ENCODE measurements at places on chromosomes 13 and 19. TPM values are rescaled to one million over a fixed set of nuclear protein-coding genes. Genes with fewer than 3 reads are reported as not detected.

GRCh38 chr19:34459614-34460013 lies 21.9 kb upstream of the WTIP start:
- no peak overlapping the region for H3K4me3 ChIP-seq
- H3K36me3 ChIP-seq: peaks cover 69% of the 10 kb centered on the region
- peaks cover 23% of the 10 kb centered on the region for H3K4me1 ChIP-seq
- H3K27ac ChIP-seq: no peak overlapping the region
- H3K27me3 ChIP-seq: no peaks in the 10 kb centered on the region

DNA sequence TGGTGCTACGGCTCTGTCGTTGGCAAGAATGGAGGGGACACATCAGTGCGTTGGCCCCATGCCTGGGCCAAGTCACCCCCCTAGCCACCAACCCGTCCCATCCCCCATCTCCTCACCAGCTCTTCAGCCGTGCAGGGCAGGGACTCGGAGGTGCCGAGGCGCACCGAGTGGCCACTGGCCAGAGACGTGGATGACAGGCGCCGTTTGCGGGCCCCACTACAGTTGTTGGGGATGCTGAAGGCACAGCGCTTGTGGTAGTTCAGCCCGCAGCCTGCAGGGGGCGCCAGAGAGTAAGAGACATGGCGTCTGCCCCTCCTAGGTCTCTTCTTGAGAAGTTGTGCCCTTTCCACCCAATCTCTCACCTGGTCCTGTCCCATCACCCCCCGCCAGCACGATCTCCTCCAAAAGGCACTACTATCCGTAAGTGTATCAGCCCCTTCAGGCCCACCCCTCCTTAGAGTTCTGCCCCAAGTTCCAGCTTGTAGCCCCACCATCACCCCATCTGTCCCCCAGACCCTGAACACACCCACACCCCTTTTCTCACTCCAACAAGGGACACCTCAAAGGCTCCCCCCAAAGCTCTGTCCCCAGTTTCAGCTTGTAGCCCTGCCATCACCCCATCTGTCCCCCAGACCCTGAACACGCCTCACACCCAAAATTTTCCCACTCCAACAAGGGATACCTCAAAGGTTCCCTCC lies 12.4 kb downstream of the PRKD2 start:
- peak; percentile 97 for DNase-seq
- H3K27ac ChIP-seq: peak overlapping the region; percentile 15
- no peaks in the 10 kb centered on the region for H3K27me3 ChIP-seq
- H3K36me3 ChIP-seq: peaks cover 50% of the 10 kb centered on the region
- no peak overlapping the region for H3K4me3 ChIP-seq

- no peak for DNase-seq
- H3K27me3 ChIP-seq: no peaks in the 10 kb centered on the region
- H3K27ac ChIP-seq: no peak overlapping the region
- no peak overlapping the region for H3K4me3 ChIP-seq
Measured at GRCh38 chr19:10113592-10113963, 2.1 kb downstream of the P2RY11 start.

DNA sequence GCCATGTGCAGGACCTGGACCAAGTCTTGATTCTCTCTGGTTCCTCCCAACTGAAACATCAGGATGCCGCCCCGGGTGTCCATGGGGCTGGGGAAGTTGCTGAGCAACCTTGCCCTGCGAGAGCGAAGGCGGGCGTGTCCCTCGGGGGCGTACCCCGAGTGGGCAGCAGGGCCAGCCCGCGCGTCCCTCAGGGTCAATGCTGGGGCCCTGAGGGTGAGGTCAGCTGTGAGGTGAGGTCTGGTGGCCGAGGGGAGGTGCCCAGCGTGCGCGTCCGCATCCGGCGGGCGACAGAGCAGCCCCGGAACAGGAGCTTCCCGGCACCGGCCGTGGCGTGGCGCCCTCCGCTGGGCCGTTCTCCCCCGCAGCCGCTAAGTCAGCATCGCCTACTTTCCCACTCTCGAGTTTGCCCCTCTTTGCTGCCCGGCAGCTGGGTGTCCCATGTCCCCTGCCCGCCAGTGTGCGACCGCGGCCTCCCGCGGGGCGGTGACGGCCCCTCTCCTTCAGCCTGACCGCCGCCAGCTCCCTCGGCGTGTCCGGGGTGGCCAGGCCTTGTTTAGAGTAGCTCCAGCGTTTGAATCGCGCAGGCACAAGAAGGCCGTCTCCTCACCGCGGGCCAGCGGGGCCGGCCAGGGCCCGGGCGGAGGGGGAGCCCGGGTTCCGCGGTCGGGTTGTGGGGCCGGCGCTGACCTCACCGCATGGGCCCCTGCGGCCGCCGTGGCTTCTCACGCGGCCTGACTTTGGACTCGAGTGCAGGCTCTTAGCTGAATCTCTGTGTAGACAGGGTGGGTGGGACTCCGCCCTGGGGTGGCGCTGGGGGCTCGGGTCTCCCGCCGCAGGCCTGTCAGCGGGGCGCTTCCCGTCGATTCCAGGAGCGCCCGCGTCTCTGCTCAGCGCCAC lies 33.0 kb downstream of the GJA3 start:
- peaks cover 22% of the 10 kb centered on the region for H3K27me3 ChIP-seq
- H3K4me1 ChIP-seq: peaks cover 24% of the 10 kb centered on the region
- peak overlapping the region; percentile 55 for H3K27ac ChIP-seq

- H3K4me3 ChIP-seq: no peak overlapping the region
- H3K27me3 ChIP-seq: no peaks in the 10 kb centered on the region
- H3K36me3 ChIP-seq: no peaks in the 10 kb centered on the region
- no peak for DNase-seq
- no peak overlapping the region for H3K27ac ChIP-seq
Measured at GRCh38 chr13:97120346-97120745, 101.8 kb upstream of the MBNL2 start.

- peaks cover 3% of the 10 kb centered on the region for H3K4me1 ChIP-seq
- no peak overlapping the region for H3K27ac ChIP-seq
- no peak for DNase-seq
- no peaks in the 10 kb centered on the region for H3K27me3 ChIP-seq
- no peaks in the 10 kb centered on the region for H3K36me3 ChIP-seq
- no peak overlapping the region for H3K4me3 ChIP-seq
Measured at GRCh38 chr13:98032168-98032567, 78.7 kb downstream of the IPO5 start.

GRCh38 chr19:2600914-2601870 lies 101.3 kb downstream of the GNG7 start:
- no peaks in the 10 kb centered on the region for H3K27me3 ChIP-seq
- no peak overlapping the region for H3K27ac ChIP-seq
- H3K36me3 ChIP-seq: no peaks in the 10 kb centered on the region
- peaks cover 13% of the 10 kb centered on the region for H3K4me1 ChIP-seq
- H3K4me3 ChIP-seq: no peak overlapping the region

- H3K4me1 ChIP-seq: peaks cover 26% of the 10 kb centered on the region
- H3K27ac ChIP-seq: no peak overlapping the region
- no peaks in the 10 kb centered on the region for H3K27me3 ChIP-seq
- DNase-seq: no peak
Measured at GRCh38 chr19:55253842-55254624, 4.8 kb downstream of the PPP6R1 start.

DNA sequence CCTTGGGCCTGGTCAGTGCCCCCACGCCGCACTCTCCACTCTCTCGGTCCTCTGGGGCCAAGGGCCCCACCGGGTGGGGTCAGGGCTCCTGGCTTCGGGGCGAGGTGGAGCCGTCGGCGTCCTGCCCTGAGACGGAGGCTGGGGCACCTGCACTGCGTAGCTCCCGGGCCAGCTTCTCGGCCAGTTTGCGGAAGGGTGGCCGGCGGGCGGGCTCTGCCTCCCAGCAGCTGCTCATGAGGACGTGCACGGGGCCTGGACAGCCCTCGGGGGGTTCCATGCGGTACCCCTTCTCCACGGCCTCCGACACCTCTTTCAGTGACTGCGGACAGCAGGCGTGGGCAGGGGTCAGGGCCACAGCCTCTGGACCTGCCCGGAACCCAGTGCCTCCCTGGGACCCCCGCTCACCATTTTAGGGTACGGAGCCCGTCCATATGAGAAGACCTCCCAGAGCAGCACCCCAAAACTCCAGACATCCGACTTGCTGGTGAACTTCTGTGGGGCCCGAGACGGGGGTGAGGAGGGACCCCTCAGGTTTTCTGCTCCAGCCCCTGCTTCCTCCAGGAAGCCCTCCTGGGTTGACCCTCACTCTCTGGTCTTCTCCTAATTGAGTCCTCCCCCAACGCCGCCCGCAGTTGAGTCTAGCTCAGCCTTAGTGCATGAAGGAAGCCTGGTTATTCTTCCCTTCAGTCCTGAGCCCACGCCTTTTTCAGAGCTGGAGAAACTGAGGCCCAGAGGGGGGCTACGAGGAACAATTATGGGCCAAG lies 6.3 kb upstream of the RAX2 start:
- H3K36me3 ChIP-seq: no peaks in the 10 kb centered on the region
- no peak overlapping the region for H3K4me3 ChIP-seq
- no peaks in the 10 kb centered on the region for H3K4me1 ChIP-seq
- no peaks in the 10 kb centered on the region for H3K27me3 ChIP-seq

GRCh38 chr19:42367929-42368328 lies 22.2 kb downstream of the CNFN start:
- no peak overlapping the region for H3K4me3 ChIP-seq
- no peak overlapping the region for H3K27ac ChIP-seq
- no peak for DNase-seq

DNA sequence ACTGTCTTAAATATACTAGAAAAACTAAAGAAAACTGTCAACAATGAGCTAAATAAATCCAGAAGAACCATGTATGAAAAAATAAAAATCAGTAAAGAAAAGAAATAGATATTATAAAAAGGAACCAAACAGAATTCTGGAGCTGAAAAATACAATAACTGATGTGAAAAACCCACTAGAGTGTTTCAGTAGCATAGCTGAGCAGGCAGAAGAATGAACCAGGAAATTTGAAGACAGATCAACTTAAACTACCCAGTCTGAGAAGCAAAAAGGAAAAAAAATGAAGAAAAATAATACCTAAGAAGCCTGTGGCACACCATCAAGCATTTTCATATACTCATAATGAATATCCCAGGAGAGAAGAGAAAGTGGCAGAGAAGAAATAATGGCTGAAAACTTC lies 240.1 kb upstream of the RXFP2 start:
- no peaks in the 10 kb centered on the region for H3K36me3 ChIP-seq
- no peak overlapping the region for H3K4me3 ChIP-seq
- no peak for DNase-seq
- H3K27me3 ChIP-seq: no peaks in the 10 kb centered on the region
- H3K27ac ChIP-seq: no peak overlapping the region

GRCh38 chr13:73428706-73429105 lies 369.9 kb downstream of the KLF5 start:
- no peak overlapping the region for H3K4me3 ChIP-seq
- no peaks in the 10 kb centered on the region for H3K36me3 ChIP-seq
- no peak overlapping the region for H3K27ac ChIP-seq
- H3K27me3 ChIP-seq: no peaks in the 10 kb centered on the region
- peaks cover 5% of the 10 kb centered on the region for H3K4me1 ChIP-seq

DNA sequence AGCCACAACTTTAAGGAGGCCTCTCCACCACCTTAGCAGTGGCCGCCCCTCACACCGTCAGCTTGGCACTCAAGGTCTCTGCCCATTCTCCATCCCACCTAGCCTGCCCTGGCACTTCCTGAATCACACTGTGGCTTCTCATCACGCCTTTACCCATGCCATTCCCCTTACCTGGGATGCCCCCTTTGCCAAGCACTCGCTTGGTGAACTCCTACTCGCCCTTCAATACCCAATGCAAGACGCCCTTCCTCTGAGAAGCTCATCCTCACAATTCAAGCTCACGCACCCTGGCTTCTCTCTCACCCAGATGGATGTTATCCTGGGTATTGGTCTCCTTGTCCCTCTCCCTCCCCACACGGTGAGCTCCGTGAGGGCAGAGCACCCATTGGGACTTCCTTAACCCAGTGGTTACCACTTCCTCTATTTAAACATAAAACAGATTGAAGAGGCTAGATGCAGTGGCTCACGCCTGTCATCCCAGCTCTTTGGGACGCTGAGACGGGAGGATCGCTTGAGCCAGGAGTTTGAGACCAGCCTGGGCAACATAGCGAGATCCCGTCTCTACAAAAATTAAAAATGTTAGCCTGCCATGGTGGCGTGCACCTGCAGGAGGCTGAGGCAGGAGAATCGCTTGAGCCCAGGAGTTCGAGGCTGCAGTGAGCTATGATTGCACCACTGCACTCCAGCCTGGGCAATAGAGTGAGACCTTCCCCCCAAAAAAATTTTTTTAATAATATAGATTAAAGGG lies 12.6 kb upstream of the SHD start:
- no peak for DNase-seq
- H3K27ac ChIP-seq: no peak overlapping the region
- peaks cover 12% of the 10 kb centered on the region for H3K36me3 ChIP-seq
- H3K27me3 ChIP-seq: no peaks in the 10 kb centered on the region

GRCh38 chr19:1354970-1355567 lies 28.6 kb upstream of the NDUFS7 start:
- H3K27me3 ChIP-seq: no peaks in the 10 kb centered on the region
- H3K4me1 ChIP-seq: peaks cover 9% of the 10 kb centered on the region
- peak overlapping the region; percentile 90 for H3K4me3 ChIP-seq
- DNase-seq: peak; percentile 97

DNA sequence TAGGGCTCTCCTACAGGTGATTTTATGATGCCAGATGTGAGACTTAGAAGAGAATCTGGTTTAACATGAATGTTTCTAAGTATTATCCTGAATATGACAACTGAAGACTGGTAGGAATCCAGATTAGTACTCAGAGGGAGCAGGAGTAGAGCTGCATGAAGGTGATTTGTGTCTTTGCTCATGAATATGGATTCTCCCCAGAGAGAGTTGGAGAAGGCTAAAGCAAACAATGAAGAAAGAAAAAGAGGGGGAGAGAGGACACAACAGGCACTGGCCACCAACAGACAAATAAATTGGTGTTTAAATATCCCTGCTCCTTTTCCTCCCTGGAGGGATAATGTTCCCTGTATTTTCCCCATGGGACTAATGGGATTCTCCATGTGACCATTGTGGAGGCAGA lies 427.0 kb upstream of the KLF12 start:
- DNase-seq: no peak
- no peak overlapping the region for H3K27ac ChIP-seq
- no peaks in the 10 kb centered on the region for H3K4me1 ChIP-seq
- H3K36me3 ChIP-seq: no peaks in the 10 kb centered on the region
- no peak overlapping the region for H3K4me3 ChIP-seq

DNA sequence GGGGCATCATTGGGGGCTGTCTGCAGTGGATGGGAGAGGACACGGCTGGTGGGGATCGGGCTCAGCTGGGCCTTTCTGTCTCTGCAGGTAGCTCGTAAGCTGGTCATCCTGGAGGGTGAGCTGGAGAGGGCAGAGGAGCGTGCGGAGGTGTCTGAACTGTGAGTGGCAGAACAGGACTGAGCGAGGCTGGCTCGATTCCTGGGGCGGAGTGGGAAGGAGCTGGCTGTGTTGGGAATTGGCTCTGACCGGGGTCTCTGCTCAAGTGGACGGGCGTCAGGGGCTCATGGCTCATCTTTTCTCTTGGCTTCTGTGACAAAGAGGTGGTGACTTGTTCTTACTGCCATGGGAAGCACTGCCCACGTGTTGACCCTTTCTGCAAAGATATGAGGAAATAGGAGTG lies 11.6 kb downstream of the TPM4 start:
- H3K4me1 ChIP-seq: peaks cover 6% of the 10 kb centered on the region
- no peak overlapping the region for H3K4me3 ChIP-seq
- DNase-seq: no peak
- H3K27ac ChIP-seq: no peak overlapping the region
- peaks cover 100% of the 10 kb centered on the region for H3K36me3 ChIP-seq

GRCh38 chr13:44331912-44332851 lies 41.4 kb upstream of the SERP2 start:
- no peaks in the 10 kb centered on the region for H3K36me3 ChIP-seq
- DNase-seq: peak; percentile 89
- H3K4me3 ChIP-seq: peak overlapping the region; percentile 42
- H3K4me1 ChIP-seq: peaks cover 20% of the 10 kb centered on the region

B3GLCT gene
- 14.7 TPM for total RNA-seq

ATP4B gene
- not detected for total RNA-seq

C19orf73 gene
- not detected for total RNA-seq

EHD2 gene
- total RNA-seq: 144 TPM

DPF1 gene
- total RNA-seq: 0.72 TPM

OCEL1 gene
- 3.3 TPM for total RNA-seq

PINLYP gene
- 0.72 TPM for total RNA-seq

CCL25 gene
- not detected for total RNA-seq
